CD4-positive, alpha-beta T cell treated with Interleukin-4 for 1 hour (primary cell): ENCODE measurements at places on chromosomes 5 and 9.

DNA sequence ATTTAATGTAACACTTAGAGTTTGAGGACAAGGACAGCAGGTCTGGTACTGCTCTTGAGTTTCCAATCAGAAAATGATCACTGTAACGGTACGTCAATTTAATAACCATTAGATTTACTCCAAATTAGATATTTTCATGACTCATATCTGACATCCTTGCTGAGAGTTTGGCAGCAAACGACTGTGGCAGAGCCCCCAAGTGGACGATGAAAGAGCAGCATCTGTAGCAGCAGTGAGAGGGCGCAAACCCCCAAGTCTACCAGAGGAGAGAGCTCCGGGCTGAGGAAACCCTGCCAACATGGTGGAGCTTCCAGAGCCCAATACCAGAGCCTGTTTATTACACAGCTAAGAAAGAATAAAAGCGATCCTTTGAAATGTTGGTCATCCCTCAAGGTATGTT lies 73.2 kb upstream of the EPB41L4A start:
- peak; percentile 38 for DNase-seq

DNA sequence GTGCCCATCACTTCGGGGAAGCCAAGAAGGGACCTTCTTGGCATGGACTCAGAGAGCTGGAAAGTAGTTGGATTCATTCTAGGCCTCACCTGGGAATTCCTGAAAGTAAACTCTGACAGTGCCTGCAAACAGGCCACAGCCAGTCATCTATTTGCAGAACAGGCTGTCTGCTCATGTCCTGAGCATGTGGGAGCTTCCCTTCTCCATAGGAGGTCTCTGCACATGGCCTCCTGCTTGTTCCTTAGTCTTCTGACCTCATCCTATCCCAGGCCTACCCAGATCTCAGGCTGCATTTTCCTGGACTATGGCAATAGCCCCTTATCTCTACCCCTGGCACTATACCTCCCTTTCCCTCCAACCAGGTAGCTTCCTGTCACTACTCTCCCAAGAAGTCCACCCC lies 67.2 kb upstream of the FSTL4 start:
- no peak for DNase-seq

GRCh38 chr5:122112733-122113558 lies 16.4 kb upstream of the ZNF474 start:
- no peak for DNase-seq

DNA sequence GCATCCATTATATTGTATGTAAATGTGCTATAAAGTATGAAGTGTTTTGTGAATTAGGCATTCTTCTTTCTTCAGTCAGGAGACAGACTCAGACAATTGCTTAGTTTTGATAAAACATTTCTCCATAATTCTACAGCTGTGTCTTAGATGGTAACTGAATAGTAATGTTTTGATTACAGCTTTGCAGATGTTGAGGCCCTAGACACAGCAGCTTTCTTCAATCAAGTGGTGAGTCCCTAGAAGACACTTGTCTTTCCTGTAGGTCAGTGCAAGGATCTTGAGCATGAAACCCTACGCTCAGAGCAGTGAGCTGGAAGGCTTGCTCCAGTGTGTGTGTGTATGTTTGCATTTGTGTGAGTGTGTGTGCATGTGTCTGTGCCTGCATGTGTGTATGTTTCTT lies 46.8 kb upstream of the CD180 start:
- DNase-seq: no peak

DNA sequence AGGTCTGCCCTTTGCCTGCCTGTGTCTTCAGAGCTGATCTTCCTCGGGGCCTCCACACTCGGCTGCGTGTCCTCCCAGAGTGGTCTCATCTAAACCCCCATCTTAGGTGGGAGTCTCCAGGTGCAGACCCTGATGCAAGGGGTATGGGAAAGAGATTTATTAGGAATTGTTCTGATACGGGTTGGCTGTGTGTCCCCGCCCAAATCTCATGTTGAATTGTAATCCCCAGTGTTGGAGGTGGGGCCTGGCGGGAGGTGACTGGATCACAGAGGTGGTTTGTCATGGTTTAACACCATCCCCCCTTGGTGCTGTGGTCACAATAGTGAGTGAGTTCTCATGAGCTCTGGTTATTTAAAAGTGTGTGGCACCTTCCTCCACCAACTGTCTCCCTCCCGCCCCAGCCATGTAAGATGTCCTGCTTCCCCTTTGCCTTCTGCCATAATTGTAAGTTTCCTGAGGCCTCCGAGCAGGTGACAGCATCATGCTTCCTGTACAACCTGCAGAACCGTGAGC lies 208.4 kb downstream of the AOPEP start:
- DNase-seq: no peak

DNA sequence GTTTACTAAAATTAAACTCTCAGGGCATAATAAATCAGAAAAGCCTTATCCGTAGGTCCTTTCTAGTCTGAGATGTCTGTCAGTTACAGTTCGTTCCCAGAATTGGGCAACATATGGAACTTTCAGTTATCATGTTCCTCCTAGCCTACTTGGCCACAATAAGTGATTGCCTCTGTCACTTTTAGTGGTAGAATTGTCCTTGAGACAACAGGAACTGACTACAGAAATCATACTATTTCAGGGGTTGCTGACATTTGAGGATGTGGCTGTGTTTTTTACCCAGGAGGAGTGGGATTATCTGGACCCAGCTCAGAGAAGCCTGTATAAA lies 956 bp downstream of the ZNF189 start:
- DNase-seq: no peak
